ENCODE measurements at places on chromosomes 2 and 18.

- no peak for DNase-seq
These were observed 56.7 kb downstream of the ZEB2 start for GRCh38 chr2:144463266-144463665.

DNA sequence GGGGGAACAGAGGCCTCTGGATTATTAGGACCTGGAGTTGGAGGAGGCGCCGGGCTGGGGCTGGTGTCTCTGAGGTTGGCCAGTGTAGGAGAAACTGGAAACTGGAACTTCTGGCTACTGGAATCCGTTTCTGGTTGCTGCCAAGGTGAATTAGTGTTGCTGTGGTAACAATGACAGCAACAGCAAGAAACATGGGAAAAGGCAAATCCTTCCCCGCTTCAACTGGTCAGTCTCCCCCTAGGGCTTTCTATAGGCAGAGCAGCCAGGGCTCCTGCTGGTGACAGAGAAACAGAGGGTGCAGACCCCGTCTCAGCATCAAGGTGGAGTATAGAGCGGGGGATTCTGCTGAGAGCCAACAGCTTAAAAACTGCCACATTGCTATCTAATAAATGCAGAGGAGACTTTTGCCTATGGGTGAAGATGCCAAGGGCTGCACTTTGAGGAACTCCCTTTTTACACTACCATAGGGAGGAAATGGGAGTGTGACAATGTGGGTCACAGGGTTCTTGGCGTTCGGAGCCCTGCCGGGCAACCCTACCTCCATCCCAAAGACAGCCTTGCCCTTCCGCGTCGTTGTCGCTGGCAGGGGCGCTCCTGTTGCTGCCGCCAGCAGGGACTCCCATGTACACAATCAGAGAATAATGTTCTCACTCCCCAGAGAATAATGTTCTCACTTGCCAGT is 81.4 kb upstream of the CABLES1 start:
- peak; percentile 13 for DNase-seq

- no peak for DNase-seq
These were observed 45.1 kb upstream of the SEC11C start for GRCh38 chr18:59094569-59094968.

GRCh38 chr2:31136000-31136399 is 2.2 kb downstream of the GALNT14 start:
- DNase-seq, result no peak

DNA sequence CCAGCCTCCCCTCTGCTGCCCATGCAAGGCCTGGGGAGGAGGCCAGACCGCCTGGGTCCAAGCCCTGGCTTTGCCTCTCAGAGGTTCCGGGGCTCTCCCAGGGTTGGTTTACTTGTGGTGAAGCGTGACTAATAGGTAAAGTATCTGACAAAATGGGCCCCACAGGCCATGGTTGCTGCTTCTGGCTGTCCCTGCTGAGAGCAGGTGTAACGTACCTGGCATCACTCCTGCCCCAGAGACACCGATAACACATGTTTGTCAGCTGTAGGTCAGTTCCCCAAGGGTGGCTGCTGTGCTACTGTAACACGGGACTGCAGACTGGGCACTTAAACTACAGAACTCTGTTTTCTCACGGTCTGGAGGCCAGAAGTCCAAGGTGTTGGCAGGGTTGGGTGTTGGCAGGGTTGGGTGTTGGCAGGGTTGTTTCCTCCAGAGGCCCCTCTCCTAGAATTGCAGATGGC is 34.1 kb downstream of the ODC1 start:
- DNase-seq, result no peak

DNA sequence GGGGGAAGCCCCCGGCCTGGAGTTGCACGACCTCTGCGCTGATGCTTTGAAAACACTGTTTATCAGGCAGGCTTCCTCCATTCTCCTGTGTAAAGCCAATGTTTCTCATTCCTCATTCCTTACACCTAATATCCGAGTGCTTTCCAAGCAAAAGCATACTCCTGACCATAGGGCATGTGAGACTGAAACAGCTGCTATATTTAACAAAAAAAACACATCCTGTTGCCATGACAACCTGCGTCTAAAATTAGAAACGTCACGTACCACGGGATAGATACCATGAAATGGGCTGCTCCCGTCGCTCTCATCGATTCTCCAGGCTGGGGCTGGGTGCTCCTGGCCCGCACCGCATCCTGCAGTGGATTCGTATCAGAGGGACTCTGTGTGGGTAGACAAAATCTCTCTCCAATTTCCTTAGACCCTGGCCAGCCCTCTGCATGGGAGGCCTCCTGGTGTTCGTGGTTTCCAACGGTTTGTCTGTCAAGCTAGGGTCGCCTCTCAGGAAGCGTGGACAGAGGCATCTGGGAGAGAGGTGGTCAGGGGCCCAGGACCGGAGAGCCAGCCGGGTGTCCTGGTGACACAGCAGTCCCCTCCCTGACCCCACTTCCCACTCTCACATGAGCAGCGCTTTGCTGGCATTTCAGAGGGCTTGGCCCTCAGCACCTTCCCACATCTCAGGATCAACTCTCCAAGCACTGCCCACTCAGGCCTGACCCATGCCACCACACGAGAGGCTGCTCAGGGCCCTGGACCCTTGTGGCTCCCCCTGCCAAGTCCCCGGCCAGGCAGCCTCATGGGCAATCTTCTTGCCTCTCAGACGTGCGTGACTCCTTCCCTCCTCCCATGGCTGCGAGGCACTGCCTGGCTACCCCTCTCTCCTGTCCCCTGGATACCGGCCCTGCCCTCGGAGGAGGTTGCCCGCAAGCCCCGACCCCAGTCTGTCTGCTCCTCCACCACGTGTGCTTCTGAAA is 268.1 kb downstream of the NDUFA10 start:
- no peak for DNase-seq

DNA sequence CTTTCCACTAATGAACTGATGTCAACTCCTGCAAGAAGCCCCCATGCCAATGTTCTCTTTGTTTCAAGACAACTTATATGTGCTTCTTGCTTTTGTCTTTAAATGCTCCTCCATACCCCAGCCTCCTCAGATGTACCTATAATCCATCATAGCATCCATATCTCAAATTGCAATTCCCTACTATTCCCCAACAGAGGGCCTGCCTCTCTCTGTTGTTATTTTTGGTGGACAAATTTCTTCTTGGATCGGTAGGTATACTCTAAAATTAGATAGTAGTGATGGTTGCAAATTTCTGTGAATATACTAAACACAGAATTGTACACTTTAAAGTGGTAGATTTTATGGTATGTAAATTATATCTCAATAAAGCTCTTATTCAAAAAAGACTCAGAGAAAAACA is 820.1 kb downstream of the METTL4 start:
- no peak for DNase-seq

- no peak for DNase-seq
These were observed 240.1 kb upstream of the VRK2 start for GRCh38 chr2:57806449-57806968.

- DNase-seq, result no peak
These were observed 1074.9 kb downstream of the TDRD15 start for GRCh38 chr2:22198381-22199283.

DNA sequence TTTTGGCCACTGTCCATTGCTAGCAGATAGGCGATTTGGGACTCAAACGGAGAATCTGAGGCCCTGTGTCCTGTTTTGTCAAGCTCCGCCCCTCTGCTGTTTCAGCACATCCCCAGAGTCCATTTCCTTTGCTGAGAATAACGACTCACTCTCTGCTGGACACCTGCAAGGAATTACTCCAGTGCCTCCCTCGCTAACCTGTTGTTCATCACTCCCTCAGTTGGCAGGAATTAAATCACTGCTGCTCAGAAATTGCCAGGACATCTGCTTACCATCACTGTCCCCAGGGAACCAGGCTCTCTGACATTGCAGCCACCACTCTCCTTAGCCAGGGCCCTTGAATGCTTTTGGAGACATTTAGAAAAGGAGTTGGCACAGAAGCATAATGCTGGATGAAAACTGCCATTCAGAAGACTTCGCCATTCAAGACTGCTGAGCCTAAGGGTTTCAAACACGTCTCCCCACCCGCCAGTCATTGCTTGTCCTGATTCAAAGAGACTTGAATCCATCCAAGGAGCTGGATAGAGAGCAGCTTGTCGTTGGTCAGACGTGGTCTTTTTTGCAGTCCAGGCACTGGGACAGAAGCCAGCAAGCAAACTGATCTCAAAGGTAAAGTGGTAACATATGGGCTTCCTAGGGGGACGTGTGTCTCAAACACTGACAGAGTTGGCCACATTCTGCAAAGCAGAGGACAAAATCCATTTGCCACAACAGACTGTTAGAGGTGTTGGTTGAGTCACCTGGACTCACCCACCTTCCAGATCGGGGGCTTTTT is 155.3 kb downstream of the UXS1 start:
- DNase-seq, result no peak

- DNase-seq, result no peak
These were observed 615.7 kb downstream of the EPHA4 start for GRCh38 chr2:220956429-220956828.

DNA sequence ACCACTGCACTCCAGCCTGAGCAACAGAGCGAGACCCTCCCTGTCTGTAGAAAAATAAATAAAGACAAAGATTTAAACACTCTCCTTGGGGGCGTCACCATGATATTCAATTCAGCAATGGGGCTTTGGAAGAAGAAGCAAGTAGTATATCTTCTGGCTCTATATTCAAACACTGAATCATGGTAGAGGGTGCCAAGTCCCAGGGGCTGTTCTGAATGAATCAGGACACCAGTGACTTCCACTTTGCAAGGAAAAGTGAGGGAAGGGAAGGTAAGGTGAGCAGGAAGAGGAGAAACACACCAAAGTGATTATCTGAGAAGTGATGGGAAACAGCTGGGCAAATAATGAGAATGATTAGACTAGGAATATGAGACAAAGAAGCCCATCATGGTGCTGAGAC is 80.5 kb downstream of the AAK1 start:
- DNase-seq, result no peak

DNA sequence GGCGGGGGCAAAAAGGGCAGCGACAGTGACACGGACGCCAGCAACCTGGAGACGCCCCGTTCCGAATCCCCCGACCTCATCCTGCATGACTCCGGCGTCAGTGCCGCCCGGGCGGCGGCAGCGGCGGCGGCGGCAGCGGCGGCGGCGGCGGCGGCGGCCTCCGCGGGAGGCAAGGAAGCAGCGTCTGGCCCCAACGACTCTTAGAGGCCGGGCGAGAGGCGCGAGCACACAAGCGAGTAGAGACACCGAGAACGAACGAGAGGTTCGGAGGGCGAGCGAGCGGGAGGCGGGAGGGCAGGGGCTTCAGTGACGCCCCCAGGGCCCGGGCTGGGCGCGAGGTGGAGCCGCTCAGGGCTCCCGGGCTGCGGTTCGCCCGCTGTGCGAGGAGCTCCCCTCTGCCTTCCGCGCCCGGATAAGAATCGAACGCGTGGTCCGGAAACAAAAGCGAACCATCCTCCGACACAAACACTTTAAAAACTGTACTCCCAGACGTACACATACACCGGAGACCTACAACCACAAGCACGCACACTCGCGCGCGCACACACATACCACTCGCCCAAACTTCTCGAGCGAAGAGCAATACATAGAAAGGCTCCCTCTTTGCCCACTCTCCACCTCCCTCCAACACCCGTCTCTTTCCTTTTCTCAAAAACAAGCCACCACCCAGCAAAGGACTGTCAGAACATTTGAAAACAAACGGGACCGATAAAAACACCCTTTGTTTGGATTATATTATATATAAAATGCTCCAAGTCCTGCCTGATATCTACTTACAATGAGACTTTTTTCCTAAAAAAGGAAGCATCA is 2.8 kb downstream of the SP9 start:
- DNase-seq, result no peak

DNA sequence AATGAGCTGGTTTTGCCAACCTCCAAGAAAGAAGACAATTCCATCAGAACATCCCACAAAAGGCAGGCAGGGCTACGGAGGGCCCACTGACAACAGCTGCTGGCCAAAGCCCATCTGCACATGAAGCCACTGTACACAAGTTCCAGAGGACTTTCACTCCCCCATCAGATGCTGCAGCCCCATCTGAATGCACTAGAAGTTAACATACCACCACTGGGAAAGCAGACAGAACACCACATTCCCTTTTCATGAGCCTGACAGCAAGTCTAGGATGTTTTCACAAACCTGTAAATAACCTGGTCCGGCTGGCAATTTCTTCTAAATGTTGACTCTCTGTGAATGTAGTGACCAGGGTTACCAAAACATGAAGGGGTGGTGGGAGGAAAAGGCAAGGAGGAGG is 41.5 kb downstream of the CCBE1 start:
- DNase-seq, result no peak

Data from NCI-H1436 treated with DMSO at 0.1 percent for 48 hours (cell line).